Endothelial cell (in vitro differentiated cells): ENCODE measurements at places on chromosomes 7 and 10. TPM values are rescaled to one million over a fixed set of nuclear protein-coding genes. Genes with fewer than 3 reads are reported as not detected.

- H3K27ac ChIP-seq, result no peak overlapping the region
- no peaks in the 10 kb centered on the region for H3K36me3 ChIP-seq
- H3K4me1 ChIP-seq, result peaks cover 3% of the 10 kb centered on the region
These were observed 135.9 kb downstream of the ADARB2 start for GRCh38 chr10:1601406-1601805.

Gene PARD3
- 35.2 TPM for total RNA-seq

DNA sequence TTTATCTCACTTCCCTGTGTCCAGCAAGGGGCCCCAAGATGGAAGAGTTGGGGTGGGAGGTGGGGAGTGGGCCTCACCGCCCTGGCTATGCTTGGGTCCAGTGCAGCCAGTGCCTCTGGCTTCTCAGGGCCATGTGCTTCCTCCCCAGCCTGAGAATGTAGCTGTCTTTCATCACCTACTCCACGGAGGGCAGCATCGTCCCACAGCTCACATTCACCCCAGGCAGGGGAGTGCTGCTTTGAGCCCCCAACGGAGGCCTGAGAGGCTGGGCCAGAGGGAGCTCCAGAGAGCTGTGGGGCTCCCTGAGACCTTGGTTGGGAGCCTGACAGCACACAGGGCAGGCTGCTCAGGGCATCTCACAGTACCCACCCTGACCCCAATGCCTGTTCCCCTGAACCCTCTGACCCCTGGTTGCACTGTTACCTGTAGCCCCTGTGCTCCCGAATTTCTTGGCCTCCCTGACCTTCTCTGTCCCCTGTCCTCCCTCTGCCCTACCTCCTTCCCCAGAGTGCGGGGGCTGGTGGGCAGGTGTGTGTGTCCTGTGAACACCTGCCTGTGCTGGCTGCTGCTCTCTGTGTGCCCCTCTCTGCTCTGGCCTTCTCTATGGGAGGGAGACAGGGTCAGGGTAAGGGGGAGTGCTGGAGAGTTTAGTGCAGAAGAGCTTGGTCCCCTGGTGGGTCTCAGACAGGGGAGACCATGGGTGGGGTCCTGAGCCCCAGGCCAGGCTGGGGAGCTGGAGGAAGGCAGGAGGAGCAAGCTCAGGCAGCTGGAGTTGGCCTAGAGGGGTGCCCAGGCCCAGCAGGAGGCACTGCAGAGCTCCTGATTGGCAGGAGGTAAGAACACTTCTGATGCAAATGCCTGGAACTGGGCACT, 19.6 kb upstream of the ZNF488 start:
- no peaks in the 10 kb centered on the region for H3K36me3 ChIP-seq
- no peak overlapping the region for H3K27ac ChIP-seq
- peaks cover 9% of the 10 kb centered on the region for H3K27me3 ChIP-seq
- peaks cover 14% of the 10 kb centered on the region for H3K4me1 ChIP-seq
- DNase-seq, result no peak
- peak overlapping the region; percentile 71 for H3K4me3 ChIP-seq

GRCh38 chr10:108849186-108849585, 1074.1 kb downstream of the XPNPEP1 start:
- H3K4me3 ChIP-seq, result no peak overlapping the region
- no peaks in the 10 kb centered on the region for H3K36me3 ChIP-seq
- H3K27ac ChIP-seq, result no peak overlapping the region
- no peaks in the 10 kb centered on the region for H3K4me1 ChIP-seq

Gene ITGA8
- 0.51 TPM for total RNA-seq

Gene PDLIM1
- total RNA-seq, result 125 TPM

DNA sequence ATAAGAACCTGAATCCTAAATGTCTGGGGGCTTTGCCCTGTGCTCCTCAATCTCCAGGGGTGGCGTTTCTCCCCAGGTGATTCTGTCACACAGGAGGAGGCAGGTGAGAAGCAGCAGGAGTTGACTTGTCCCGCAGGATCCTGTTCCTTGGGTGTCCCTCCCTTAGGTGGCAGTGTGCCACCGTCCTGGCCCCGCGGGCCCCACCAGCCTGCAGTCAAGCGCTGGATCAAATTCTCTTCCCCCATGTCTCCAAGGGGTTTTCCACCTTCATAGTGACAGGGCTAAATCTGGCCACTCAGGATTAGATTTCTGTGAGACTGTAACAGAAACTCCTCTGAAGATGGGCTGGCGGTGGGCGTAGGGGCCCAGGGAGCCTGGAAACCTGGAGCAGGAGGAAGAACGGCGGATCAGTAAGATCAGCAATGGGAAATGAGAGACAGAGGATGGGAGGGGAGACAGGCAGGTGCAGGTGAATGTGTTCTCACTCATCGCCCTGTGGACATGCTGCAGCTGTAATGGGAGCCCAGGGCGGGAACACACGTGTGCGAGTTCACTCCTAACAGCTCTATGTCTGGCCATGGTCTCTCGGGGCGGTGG, 329.2 kb upstream of the COBL start:
- H3K36me3 ChIP-seq, result no peaks in the 10 kb centered on the region
- DNase-seq, result no peak
- H3K27ac ChIP-seq, result no peak overlapping the region

GRCh38 chr10:110009736-110010475, 2.1 kb downstream of the ADD3 start:
- no peak for DNase-seq
- peaks cover 23% of the 10 kb centered on the region for H3K4me1 ChIP-seq
- no peak overlapping the region for H3K27ac ChIP-seq
- H3K4me3 ChIP-seq, result peak overlapping the region; percentile 97
- H3K36me3 ChIP-seq, result no peaks in the 10 kb centered on the region

- H3K27me3 ChIP-seq, result peaks cover 7% of the 10 kb centered on the region
- H3K4me1 ChIP-seq, result peaks cover 7% of the 10 kb centered on the region
- H3K4me3 ChIP-seq, result no peak overlapping the region
- DNase-seq, result no peak
- no peak overlapping the region for H3K27ac ChIP-seq
These were observed 49.9 kb downstream of the CDHR3 start for GRCh38 chr7:106012935-106013439.

Gene SPDYE8
- 0.13 TPM for total RNA-seq

DNA sequence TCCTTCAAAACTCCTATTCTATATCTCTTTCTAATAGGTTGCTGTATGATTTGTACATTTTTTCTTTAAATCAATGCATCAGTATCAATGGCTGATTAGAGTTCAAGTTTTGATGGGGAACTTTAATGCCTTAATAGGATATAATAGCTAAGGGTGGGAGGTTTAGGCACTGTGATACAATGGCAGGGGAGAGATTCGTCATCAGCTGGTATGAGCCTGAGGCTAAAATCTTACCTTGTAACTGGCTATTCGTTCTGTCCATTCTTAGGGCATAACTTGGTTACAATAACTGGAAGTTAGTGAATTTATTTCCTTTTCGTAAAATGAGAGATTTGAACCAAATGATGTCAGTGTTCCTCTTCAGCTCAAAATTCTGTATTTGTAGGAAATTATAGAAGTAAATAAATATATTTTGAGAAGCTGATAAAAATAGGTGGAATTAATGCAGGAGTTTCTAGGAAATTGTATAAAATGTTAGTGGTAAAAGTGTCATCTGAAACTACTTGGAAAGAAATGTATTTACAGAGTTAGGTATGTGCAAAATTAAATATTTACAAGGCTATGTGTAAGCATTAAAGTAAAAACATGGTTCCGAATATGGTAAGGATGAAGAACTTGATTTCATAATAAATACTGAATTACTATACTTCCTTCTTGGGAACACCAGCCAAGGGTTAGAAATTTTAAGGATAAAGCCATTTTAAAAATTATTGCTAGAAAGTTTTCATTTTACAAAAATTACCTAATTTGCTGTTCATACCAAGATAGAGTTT, 27.5 kb upstream of the NAMPT start:
- no peak overlapping the region for H3K27ac ChIP-seq
- peaks cover 3% of the 10 kb centered on the region for H3K27me3 ChIP-seq
- no peak overlapping the region for H3K4me3 ChIP-seq
- H3K36me3 ChIP-seq, result peaks cover 4% of the 10 kb centered on the region
- DNase-seq, result no peak

Gene CYP3A7
- total RNA-seq, result 0.18 TPM

GRCh38 chr10:61958805-61959204, 57.3 kb downstream of the ARID5B start:
- no peaks in the 10 kb centered on the region for H3K27me3 ChIP-seq
- no peak for DNase-seq
- no peaks in the 10 kb centered on the region for H3K36me3 ChIP-seq
- no peak overlapping the region for H3K27ac ChIP-seq

DNA sequence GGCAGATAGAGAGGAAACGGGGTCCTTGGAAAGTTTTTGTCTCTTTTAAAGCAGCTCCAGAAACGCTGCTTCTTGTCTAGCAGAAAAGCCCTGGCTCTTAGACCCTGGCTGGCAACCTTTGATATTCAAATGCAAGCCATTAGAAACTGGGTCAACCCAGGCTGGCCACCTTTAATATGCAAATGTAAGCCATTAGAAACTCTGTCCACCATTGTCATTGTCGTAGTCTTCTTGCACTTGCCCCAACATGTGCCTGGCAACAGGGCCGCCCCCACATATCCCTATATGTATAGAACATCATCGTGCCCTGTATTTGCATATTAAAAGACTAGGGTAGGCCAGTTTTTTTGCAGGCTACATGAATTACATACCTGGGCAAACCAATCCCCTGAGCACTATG, 621.3 kb upstream of the DPP6 start:
- H3K27me3 ChIP-seq, result peaks cover 2% of the 10 kb centered on the region
- no peaks in the 10 kb centered on the region for H3K4me1 ChIP-seq
- H3K36me3 ChIP-seq, result no peaks in the 10 kb centered on the region
- no peak overlapping the region for H3K4me3 ChIP-seq
- no peak for DNase-seq
- H3K27ac ChIP-seq, result no peak overlapping the region

- H3K4me1 ChIP-seq, result no peaks in the 10 kb centered on the region
- no peak overlapping the region for H3K27ac ChIP-seq
These were observed 380.7 kb upstream of the STEAP1 start for GRCh38 chr7:89773611-89774010.

Gene NODAL
- 1.5 TPM for total RNA-seq

GRCh38 chr7:100894860-100895700, 608 bp downstream of the ACHE start:
- no peak overlapping the region for H3K27ac ChIP-seq
- peak; percentile 81 for DNase-seq
- H3K4me1 ChIP-seq, result peaks cover 19% of the 10 kb centered on the region
- H3K36me3 ChIP-seq, result peaks cover 4% of the 10 kb centered on the region
- H3K27me3 ChIP-seq, result peaks cover 23% of the 10 kb centered on the region

Gene CALML5
- total RNA-seq, result not detected

DNA sequence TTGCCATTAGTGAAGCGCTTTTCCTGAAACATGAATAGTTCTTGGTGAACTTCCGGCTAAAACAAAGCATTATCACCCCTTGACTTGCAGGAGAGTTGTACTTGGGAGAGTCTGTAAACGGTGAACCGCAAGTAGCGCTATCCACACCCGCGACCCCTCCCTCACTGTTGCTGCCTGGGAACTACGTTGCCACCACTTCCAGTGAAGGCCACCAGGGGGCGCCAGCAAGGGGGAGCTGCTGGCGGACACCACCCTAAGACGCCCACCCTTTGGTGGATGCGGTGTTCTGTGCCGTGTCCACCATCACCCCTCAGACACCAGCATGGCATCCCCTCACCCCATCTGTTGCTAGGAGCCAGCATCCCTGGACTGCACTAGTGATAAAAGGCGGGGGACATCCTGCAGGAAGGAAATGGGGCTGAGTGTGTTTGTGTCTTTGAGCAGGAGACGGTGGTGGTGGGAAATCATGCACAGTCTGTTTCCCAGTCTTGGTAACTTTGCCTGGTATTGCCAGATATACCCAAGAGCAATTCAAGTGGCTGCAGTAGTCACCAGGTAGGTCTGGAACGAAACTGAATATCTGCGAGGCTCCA, 298.2 kb downstream of the FRMD4A start:
- no peaks in the 10 kb centered on the region for H3K36me3 ChIP-seq
- H3K4me1 ChIP-seq, result peaks cover 16% of the 10 kb centered on the region
- peaks cover 2% of the 10 kb centered on the region for H3K27me3 ChIP-seq
- peak overlapping the region; percentile 44 for H3K27ac ChIP-seq
- peak; percentile 66 for DNase-seq

- no peak for DNase-seq
- H3K27ac ChIP-seq, result no peak overlapping the region
- H3K36me3 ChIP-seq, result no peaks in the 10 kb centered on the region
- H3K4me3 ChIP-seq, result no peak overlapping the region
- no peaks in the 10 kb centered on the region for H3K4me1 ChIP-seq
These were observed 1194.4 kb upstream of the SORCS1 start for GRCh38 chr10:108358912-108359311.

Gene BTBD16
- 0.23 TPM for total RNA-seq

Gene NKX1-2
- total RNA-seq, result 0.77 TPM

Gene USP6NL
- 33.0 TPM for total RNA-seq

- DNase-seq, result peak; percentile 65
- H3K27ac ChIP-seq, result no peak overlapping the region
- H3K4me1 ChIP-seq, result peaks cover 10% of the 10 kb centered on the region
- no peak overlapping the region for H3K4me3 ChIP-seq
- peaks cover 1% of the 10 kb centered on the region for H3K27me3 ChIP-seq
These were observed 470.0 kb downstream of the SUGCT start for GRCh38 chr7:40604601-40605438.
